ENCODE measurements at places on chromosomes 3 and 15. TPM values are rescaled to one million over a fixed set of nuclear protein-coding genes. Genes with fewer than 3 reads are reported as not detected.

Gene CFAP20DC
- 0.47 TPM for total RNA-seq

Gene FSTL1
- total RNA-seq = 278 TPM

DNA sequence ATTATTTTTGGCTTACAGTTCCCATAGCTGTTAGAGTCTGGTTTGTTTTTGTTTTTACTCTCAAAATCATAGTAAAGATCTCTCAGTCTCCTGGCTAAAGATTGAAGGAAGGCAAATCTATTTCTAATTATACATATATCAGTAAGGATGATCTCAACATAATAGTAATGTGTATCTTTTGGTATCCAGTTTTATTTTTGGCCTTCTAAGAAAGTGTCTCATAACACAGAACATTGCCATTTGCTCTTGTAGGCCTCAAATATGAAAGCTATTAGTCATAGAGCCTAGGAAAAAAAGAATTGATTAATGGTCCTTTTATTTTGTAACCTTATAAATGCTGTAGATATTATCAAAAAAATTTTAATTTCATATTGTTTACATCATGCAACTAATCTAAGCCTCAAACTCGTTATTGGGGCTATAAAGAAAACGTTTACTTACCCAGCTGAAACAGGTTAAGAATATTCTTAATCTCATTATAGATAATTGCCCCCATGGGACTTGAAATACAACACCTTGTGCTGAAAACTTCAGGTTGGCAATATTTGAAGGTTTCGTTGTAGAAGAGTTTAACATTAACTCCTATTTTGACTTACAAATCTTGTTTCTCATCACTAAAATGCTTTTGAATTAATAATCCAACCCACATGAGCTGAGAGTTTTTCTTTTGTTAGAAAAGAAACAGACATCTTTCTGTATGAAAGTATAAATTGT, 16.7 kb downstream of the FBXO45 start:
- H3K36me3 ChIP-seq = no peaks in the 10 kb centered on the region
- no peak for DNase-seq
- H3K27ac ChIP-seq = no peak overlapping the region

- H3K4me3 ChIP-seq = no peak overlapping the region
- no peak for DNase-seq
Measured at GRCh38 chr15:93052090-93052879, 36.7 kb downstream of the RGMA start.

GRCh38 chr3:61667383-61667782, 106.0 kb downstream of the PTPRG start:
- H3K36me3 ChIP-seq = no peaks in the 10 kb centered on the region
- no peaks in the 10 kb centered on the region for H3K27me3 ChIP-seq
- DNase-seq = no peak

GRCh38 chr15:98835876-98836275, 171.7 kb downstream of the PGPEP1L start:
- no peaks in the 10 kb centered on the region for H3K27me3 ChIP-seq
- H3K36me3 ChIP-seq = no peaks in the 10 kb centered on the region
- peaks cover 7% of the 10 kb centered on the region for H3K4me1 ChIP-seq
- no peak for DNase-seq

GRCh38 chr15:65208647-65209046, 2.6 kb downstream of the CILP start:
- no peak for DNase-seq
- H3K4me1 ChIP-seq = peaks cover 12% of the 10 kb centered on the region
- no peak overlapping the region for H3K27ac ChIP-seq
- H3K27me3 ChIP-seq = no peaks in the 10 kb centered on the region
- no peak overlapping the region for H3K4me3 ChIP-seq
- H3K36me3 ChIP-seq = no peaks in the 10 kb centered on the region

DNA sequence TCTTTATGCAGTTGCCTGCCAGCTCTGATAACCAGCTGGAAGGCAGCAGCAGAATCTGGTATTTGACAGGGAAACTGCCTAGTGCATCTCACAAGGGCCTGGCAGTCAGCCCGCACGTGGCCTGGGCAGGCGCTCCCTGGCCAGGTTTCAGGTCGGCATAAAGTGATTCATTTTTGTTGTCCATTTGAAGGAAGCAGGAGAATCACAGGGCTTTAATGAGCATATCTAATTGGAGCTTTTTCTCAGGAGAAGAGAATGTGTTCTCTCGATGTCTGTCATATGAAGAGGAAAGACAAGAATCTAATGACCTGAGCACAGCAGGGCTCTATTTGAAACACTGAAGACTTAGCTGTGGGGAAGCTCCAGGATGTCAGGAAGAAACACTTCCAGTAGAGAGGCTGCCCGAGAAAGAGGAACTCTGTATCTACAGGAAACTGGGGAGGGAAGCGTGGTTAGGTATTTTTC, 98.8 kb upstream of the MB21D2 start:
- H3K27me3 ChIP-seq = no peaks in the 10 kb centered on the region
- H3K27ac ChIP-seq = no peak overlapping the region
- H3K4me3 ChIP-seq = no peak overlapping the region
- no peak for DNase-seq
- peaks cover 2% of the 10 kb centered on the region for H3K4me1 ChIP-seq

DNA sequence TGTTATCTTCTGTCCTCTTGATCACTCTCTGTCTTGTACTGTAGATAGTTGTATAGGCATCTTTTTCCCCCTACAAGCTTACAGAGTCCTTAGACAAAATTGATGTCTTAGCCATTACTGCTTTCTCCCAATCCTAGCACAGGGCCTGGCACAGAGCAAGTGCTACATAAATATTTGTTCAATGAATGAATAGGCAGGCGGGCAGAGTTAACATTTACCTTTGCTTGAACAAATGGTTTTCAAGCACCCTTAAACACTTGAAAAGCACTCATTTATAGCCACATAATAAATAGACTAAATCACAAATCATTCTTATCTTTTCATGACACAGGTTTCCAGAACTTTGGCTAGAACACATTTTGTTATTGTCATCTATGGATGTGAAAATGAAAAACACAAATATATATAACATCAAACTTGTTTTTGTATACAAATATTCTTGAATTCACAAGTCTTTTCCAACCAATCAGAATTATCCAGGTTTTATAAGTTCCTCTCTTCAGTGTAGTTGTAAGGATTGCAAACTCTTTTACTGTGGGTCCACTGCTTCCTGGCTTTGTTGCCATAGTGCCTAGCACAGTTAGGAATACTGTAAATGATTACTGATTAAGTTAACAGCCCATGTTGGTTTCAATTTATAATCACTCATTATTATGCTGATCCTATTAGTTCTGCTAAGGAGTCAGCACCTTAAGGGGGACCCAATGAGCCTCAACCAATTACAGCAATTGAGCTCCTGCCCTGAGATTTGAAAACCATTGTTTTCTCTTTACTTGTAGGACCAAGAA, 61.9 kb downstream of the ISL2 start:
- no peak overlapping the region for H3K4me3 ChIP-seq
- DNase-seq = no peak
- H3K27me3 ChIP-seq = no peaks in the 10 kb centered on the region
- no peak overlapping the region for H3K27ac ChIP-seq
- H3K36me3 ChIP-seq = no peaks in the 10 kb centered on the region
- H3K4me1 ChIP-seq = no peaks in the 10 kb centered on the region

DNA sequence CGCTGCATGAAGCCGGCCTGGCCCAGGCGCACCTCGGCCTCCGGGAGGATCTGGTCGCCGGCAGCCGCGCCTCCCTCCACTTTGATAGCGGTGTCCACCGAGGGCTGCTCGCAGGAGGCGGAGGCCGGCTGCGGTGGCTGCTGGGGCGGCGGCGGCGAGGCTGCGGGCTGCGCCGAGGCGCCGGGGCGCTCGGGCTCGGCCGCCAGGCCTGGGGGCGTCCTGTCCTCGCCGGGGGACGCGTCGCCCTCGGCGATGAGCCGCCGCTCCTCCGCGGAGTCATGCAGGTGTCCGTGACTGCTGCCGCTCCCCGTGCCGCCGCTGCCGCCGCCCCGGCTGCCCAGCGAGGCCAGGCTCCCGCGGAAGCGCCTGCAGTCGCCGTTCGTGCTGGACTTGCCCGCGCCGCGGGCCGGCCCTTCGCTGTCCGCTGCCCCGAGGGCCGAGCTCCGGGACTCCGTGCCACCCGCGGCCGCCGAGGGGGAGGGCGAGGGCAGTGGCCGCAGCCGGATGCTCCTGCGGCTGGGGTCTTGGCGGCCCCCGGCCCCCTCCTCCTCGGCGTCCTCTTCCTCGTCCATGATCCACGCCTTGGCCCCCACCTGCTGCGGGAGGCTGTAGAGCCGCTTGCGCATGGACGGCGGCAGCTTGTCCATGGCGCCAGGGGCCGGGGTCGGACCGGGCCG, 996 bp downstream of the HCN4 start:
- no peak for DNase-seq
- H3K36me3 ChIP-seq = no peaks in the 10 kb centered on the region
- peaks cover 3% of the 10 kb centered on the region for H3K4me1 ChIP-seq
